Stimulated activated CD4-positive, alpha-beta T cell treated with anti-CD3 and anti-CD28 coated beads, Interleukin-2, amount 100 ng/mL, for 48 hours (primary cell): ENCODE measurements at places on chromosomes 2 and 18.

GRCh38 chr18:44715842-44716241 lies 35.2 kb downstream of the SETBP1 start:
- no peak for DNase-seq

GRCh38 chr2:239688122-239688681 lies 287.4 kb upstream of the HDAC4 start:
- DNase-seq = no peak

DNA sequence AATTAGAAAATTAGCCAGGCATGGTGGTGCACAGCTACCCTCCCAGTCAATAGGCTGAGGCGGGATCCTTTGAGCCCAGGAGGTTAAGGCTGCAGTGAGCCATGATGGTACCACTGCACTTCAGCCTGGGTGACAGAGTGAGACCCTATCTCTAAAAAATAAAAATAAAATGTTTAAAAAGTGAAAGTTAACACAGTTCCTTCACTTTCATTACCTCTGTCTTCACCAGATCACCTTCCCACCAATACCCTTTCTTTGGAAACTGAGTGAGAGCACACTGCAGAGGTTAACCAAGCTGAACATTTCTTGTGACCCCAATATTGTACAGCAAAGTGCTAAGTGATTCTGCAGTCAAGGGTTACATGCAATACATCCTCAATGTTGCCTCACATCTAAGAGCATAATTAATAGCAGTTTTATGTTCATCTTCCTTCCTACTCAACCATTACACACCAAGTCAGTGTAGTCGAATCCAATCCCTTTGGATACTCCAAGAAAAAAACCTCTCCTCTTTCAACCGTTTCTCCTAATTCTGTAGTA lies 1.7 kb downstream of the L3MBTL4 start:
- DNase-seq = no peak

- DNase-seq = no peak
These were observed 45.6 kb upstream of the TMEM178A start for GRCh38 chr2:39620067-39620466.

DNA sequence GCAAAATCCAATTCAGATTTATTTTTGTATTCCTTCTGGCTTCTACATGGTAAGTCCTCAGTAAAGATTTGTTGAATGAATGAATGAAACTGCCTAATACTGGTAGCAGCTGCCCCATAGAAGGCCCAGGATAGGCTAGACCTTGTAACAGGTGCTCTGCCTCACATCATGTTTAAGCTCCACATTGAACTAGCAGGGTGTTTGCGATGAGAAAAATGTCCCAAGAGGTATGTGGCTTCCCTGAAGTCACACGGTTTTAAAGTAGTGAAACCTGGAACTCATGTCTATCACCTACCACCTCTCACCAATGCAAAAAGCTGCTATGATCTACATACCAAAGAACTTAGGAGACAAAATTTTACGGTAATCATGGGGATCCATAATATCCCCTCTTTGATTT lies 765 bp upstream of the LHCGR start:
- DNase-seq = no peak

GRCh38 chr2:151357359-151357758 lies at the start of gene TNFAIP6:
TSS of gene TNFAIP6 (plus strand) at chr2:151357592. CDS start at chr2:151357667, 75 bp downstream.
- DNase-seq = no peak

GRCh38 chr2:106159866-106160785 lies 34.0 kb downstream of the UXS1 start:
- peak; percentile 37 for DNase-seq
